Cerebellar cortex (tissue), 1 donor: ENCODE measurements at places on chromosomes 11 and 22.
A peak's percentile ranks its signal among the peaks of the same experiment; 100 is the strongest.

GRCh38 chr11:133902506-133902905, 54.3 kb downstream of the IGSF9B start:
- no peak for DNase-seq

DNA sequence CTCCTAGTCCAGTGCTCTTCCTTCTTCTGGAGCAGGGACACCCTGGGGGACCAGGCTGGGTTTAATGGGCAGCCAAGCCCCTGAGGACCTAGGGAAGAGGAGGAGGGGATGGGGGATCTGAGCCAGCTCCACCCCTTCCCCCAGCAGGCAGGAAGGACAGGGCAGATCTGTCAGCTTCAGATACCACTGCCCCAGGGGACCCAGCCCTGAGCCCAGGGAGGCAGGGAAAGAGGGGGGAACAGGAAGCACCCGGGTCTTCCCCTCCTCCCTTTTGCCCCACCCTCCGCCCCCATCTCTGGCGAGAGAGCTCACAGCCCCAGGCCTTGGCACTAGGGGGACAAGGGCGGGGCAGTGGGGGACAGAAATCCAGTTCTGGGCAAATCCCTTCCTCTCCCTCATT, 11.7 kb upstream of the SOX10 start:
- no peak for DNase-seq

DNA sequence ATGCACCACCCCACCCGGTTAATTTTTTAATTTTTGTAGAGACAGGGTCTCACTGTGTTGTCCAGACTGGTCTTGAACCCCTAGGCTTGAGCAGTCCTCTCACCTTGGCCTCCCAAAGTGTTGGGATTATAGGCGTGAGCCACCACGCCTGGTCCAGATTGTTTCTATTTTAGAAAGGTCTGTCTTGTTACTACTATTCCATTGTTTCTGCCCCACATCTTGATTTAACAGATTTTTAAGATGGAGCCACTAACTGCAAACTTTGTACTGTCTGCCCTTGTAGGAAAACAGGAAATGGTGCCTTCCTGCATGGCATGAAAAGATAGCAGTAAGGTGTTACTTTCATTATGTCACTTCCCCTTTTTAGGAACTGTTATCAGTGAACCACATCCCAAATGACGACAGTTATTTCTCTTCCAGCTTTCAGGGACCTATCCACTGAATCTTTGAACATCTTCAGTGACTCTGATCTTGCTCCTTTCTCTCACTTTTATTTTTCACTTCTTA, 23.2 kb downstream of the TAF1D start:
- no peak for DNase-seq

GRCh38 chr11:88337987-88338668, 592 bp upstream of the CTSC start:
- DNase-seq: no peak

DNA sequence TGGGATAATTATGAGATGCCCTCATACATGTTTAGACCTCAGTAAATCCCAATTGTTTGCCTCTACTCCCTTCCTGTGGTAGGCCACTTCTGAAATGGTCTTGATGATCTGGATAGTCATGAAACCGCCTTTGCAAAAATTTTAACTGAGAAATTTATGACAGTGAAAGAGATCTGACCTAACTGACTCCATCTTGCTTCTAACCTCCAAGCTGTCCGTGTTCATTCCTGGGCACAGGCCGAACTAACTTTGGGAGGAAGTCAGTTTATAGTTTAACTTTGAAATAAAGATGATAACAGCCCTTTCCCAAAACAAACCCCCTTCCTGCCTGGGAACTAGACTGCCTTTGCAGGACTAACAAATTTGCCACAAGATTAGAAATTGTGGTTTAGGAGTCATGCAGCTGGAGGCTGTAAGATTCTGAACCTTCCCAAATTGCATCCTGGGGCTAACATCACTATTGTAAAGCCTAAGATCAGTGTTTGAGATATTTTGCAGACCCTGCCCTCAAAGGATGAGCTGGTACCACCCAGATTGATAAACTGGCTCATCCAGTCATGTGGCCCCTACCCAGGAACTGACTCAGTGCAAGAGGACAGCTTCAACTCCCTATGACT, 19.9 kb upstream of the CTR9 start:
- DNase-seq: no peak

DNA sequence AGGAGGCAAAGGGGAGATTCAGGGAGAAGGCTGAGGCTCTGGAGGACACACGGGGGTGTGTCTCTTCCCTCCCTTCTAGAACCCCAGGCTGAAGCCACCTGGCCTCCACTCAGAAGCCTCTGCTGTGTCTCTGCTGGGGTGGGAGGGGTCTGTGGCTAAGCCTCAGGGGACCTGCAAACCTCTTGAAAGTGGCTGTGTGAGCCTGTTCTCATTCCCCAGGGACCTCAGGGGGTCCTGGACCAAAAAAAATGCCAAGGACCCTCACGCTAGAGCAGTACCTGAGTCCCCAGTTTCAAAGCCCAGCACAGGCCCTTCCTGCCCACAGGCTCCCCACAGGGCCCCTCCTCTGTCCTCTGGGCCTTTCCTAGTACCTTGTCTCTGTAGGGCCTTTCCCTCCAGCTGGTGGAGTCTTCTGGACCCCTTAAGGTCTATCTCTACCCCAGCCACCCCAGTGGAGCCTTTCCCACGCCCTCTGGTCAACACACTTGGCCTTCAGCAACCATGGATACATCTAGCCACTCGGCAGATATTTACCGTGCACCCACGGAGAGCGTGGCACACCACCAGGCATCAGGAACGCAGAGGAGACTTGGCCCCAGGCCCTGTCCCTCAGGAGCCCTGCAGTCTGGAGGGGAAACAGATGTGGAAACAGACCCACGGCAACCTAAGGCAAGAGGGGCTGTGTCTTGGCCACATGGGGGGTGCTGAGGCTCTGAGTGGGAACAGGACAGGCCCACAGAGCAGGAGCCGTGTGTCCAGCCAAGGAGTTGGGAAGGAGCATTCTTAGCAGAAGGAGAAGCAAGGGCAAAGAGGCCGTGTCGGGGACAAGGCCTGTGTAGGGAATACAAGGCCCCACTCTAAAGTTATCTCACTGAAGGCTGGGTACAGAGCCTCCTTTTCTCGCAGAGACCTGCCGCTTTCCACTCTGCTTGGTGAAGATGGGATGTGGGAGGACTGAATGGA, 18.5 kb downstream of the PLA2G6 start:
- no peak for DNase-seq

DNA sequence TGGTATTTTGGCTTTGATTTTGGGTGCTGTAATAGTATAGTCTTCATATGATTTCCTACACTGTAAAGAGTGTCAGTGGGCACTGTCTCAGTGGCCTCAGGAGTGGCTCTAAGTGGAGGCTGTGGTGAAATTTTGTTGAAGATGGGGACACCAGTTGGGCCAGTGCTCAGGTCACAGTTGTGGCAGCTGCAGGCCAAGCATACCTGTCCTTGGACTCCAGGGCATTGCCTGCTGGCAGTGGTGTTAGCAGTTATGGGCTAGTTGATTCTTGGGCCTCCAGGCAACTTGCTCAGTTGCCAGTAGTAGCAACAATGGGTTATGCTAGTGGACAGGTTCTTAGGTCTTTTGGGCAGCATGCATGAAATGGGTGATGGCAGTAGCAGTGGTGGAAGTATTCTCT, 39.2 kb upstream of the SLC22A25 start:
- DNase-seq: no peak

- DNase-seq: no peak
These were observed 45.6 kb downstream of the TRMU start for GRCh38 chr22:46381142-46381541.

GRCh38 chr11:113091481-113091780, 130.2 kb downstream of the NCAM1 start:
- no peak for DNase-seq

DNA sequence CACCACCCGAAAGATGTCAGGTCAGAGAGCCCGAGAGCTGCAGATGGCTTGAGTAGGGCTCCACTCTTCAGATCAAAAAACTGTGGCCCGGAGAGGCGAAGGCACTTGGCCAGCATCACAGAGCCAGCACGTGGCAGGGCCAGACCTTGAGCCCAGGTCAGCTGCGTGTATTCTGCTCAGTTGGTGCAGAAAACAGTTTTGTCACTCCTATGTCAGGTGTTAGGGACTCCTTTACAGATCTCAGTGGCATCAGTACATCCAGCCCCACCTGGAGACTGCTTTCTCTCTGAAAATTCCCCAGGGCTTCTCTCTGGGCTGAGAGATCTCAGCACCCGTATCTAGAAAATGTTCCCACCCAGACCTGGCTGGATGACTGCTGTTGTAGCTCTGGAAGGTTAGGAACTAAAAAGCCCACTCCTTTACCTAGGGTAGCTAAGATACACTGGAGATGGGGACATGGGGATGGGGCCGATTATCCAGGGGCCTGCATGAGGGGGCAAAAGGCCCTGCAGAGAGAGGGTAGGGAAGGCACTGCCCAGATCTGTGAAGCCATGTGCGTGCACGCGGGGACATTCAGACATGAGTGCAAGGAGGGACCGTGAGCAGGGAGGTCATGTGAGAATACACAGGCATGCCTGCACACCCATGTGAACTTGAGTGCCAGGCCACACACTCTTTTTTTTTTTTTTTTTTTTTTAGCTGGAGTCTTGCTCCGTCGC, 3.4 kb downstream of the APOA1 start:
- DNase-seq: no peak

DNA sequence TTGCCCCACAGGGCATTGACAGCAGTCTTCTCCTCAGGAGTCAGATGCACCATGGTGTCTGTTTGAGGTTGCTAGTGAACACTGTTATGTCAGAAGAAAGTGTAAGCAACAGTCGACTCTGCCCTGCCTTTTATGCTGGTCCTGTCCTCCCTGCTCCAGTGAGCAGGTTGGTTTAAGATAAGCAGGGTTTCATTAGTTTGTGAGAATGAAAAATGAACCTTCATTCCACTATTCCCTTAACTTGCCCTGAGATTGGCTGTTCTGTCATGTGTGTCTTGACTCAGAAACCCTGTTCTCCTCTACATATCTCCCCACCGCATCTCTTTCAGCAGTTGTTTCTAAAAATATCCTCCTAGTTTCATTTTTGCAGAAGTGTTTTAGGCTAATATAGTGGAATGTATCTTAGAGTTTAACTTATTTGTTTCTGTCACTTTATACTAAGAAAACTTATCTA, at the start of gene HBD:
Gene HBD, minus strand, starts transcription at position 103 of the 454 bp plus-strand sequence. Its CDS starts 50 bp downstream, at position 53.
- DNase-seq: no peak

DNA sequence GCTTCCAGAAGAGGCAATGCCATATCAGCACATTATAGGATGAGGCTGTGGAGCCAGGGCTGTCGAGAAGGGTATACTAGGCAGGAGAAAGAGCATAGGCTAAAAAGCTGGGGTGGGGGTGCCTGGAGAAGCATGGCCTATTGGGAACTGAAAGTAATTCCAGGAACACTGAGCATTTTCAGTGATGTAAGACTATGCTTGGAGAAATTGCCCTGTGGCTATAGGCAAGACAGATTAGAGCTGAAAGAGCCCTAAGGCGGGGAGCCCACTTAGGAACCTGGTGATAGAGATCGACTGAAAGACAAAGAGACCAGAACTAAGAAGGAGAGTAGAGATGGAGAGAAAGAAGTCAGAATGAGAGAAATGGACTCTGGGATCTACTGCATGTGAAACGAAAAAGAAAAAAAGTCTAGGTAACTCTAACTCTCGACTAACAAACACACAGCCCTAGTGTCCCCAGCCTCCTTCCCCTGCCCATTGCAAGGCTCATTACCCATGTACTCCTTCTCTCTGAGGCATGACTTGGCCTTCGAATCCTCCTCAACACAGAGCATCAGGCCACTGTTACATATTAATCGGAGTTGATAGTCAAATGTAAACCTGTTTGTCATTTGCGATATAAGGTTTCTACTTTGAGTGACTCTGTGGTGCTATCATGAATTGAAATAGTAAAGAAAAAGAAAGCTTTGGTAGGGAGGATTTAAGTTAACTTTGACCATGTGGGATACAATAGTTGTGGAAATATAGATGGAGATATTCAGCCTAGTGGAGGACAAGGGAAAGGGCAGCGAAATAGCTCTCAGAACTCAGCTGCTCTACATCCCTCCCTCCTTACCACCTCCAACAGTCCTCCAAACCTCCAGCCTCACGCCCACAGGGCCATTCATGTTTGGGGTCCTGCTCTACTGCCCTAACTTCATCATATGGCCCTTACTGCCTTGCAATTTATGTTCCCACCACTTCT, 52.3 kb upstream of the BMAL1 start:
- no peak for DNase-seq

- no peak for DNase-seq
These were observed 77.1 kb downstream of the UBASH3B start for GRCh38 chr11:122732342-122733315.

GRCh38 chr11:72443016-72443415, 8.7 kb upstream of the CLPB start:
- no peak for DNase-seq

- no peak for DNase-seq
These were observed 468.5 kb upstream of the FAT3 start for GRCh38 chr11:91755951-91756707.

DNA sequence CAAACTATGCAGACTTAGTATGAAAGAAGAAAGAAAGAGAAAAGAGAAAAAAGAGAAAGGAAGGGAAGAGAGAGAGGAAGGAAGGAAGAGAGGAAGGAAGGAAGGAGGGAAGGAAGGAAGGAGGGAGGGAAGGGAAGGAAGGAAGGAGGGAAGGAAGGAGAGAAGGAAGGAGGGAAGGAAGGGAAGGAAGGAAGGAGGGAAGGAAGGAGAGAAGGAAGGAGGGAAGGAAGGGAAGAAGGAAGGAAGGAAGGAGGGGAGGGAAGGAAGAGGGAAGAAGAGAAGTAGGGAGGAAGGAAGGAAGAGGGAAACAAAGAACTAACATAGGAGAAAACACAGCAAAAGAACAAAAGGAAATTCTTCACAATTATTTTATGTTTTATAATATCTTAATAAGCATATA, 502.1 kb downstream of the SOX6 start:
- DNase-seq: no peak

- peak; percentile 69 for DNase-seq
These were observed 128.1 kb upstream of the LDLRAD3 start for GRCh38 chr11:35815556-35816315.

DNA sequence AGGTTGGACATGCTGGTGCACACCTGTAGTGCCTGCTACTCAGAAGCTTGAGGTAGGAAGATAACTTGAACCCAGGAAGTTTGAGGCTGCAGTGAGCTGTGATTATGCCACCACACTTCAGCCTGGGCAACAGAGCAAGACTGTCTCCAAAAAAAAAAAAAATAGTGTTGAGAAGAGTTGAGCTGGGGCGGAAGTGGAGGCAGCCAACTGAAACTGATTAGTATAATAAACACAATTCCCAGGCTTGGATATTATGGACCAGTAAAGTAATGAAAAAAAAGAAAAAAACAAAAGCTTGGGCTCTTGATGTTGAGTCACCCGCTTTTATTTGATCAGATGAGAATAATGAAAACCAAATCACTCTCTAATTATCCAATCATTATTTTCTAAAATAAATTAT, 21.0 kb downstream of the LDLRAD3 start:
- no peak for DNase-seq

GRCh38 chr22:22098457-22099193, 116.0 kb upstream of the TOP3B start:
- no peak for DNase-seq

- no peak for DNase-seq
These were observed 69.0 kb upstream of the LDLRAD3 start for GRCh38 chr11:35874751-35875450.

GRCh38 chr11:128908391-128909246, 17.5 kb downstream of the KCNJ5 start:
- no peak for DNase-seq
